Activated naive CD8-positive, alpha-beta T cell treated with anti-CD3 and anti-CD28 coated beads, Interleukin-2, amount 10 ng/mL, durations not matched to agents 7 days and 5 days (primary cell): ENCODE measurements at places on chromosomes 7 and 10.

GRCh38 chr10:97207756-97208346 lies 22.1 kb upstream of the SLIT1 start:
- DNase-seq: no peak

- DNase-seq: no peak
These were observed 1145.1 kb downstream of the CNTNAP2 start for GRCh38 chr7:147261693-147262092.

- DNase-seq: peak; percentile 50
These were observed 101.6 kb downstream of the CCSER2 start for GRCh38 chr10:84429926-84430520.

DNA sequence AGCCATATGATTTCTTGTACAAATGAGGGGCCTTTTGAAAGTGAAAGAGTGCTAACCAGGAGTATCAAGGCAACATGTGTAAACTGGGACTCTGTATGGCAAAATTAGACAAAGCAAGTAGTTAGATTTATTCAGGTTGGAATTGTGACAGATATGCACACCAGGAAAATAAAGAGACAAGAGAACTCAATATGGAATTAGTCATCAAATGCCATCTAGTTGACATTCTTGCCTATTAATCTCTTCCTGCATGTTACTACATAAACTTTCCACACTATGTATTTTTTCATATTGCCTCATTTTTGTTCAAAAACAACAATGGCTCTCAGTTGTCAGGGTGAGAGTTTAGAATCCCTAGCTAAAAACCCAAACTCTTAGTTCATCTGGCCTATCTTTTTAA lies 799.0 kb downstream of the NRG3 start:
- DNase-seq: no peak

DNA sequence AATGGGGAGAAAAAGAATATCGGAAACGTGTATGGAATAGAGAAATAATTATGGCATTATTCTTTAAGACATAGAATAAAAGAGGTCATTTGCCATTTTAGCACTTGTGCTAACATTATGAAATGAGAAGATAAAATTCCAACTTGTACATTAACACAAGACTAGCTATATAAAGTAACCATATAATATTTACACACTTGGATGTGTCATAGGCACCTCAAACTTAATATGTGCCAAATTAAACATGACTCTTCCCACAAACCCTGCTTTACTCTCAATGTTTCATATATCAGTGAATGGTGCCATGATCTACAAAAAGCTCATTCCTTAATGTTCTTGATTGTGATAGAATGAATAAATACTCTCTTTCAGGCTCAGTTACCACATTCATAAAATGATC lies 4.1 kb upstream of the MINDY3 start:
- no peak for DNase-seq

DNA sequence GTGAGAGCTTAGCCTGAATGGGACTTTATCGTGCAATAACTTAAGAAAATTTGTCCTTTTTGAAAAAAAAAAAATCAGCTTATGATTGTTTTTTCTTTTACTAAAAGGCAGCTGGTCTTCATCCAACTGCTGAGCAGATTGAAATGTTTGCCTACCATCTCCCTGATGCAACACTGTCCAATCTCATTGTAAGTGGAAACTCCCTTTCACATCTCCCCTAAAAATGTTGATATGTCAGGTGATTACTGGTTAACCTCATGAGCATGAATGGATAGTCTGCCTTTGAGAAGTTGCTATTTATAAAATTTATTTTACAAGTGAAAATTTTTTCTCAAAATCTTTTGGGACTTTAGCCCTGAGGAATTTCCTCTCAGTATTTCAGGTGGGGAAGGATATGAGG lies 17.8 kb upstream of the HKDC1 start:
- no peak for DNase-seq

DNA sequence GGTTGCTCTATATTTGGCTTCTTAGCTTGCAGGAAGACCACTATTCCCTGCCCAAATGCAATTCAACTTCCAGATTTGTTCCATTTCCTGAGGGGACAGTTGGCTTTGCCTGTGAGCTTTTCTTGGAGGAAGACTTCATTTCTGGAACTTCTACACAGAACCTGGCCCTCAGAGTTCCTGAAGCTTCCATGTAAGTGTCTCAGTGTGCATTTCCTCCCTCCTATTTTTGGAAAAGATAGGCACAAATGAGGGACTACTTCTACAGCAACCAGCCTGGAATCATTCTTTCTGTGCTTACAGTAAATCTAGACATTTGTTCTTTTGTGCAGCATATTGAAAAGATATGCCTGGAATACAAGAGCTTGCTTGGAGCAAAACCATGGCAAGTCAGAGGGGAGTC lies 164.3 kb downstream of the CREB5 start:
- no peak for DNase-seq

- DNase-seq: no peak
These were observed 37.1 kb downstream of the SKIDA1 start for GRCh38 chr10:21488246-21488956.

- DNase-seq: no peak
These were observed 373.3 kb upstream of the PRKCQ start for GRCh38 chr10:6953271-6953801.

- no peak for DNase-seq
These were observed 30.6 kb downstream of the WDR37 start for GRCh38 chr10:1086787-1087186.

- no peak for DNase-seq
These were observed 575.2 kb upstream of the TPK1 start for GRCh38 chr7:145411066-145411465.

GRCh38 chr10:110042181-110042580 lies 34.4 kb downstream of the ADD3 start:
- DNase-seq: no peak

DNA sequence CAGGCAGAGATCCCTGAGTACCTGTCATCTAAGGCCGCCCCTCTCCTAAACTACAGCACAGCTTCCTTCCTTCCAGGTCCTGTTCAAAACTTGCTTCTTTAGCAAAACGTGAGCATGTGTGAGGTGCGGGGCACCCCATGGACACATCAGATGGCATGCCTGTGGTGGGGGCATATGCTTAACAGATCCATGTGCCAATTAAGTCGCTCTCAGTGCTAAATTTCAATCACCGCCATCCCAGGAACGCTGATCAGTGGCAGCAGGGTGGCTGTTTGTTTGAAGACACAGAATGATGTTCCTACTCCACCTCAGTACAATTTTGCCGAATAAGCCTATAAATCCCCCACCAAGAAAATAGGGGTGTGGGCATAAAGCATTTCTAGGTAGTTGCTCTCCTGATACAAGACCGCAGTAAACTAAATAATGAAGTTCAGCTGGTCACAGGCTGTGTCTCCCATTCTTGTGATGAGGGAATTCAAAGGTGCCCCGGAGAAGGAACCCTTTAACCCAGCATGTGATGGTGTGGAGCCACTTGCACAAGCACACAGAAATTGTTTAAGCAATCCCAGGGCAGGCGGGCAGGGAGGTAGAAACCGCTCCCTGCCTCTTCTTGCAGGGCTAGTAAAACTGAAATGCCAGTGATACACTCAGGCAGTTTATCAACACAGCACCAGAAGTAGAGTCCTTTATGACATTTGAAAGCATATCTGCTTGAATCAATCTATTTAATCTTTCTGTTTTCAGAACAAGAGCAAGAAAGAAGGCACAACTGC lies 205.7 kb downstream of the SORCS1 start:
- DNase-seq: no peak

DNA sequence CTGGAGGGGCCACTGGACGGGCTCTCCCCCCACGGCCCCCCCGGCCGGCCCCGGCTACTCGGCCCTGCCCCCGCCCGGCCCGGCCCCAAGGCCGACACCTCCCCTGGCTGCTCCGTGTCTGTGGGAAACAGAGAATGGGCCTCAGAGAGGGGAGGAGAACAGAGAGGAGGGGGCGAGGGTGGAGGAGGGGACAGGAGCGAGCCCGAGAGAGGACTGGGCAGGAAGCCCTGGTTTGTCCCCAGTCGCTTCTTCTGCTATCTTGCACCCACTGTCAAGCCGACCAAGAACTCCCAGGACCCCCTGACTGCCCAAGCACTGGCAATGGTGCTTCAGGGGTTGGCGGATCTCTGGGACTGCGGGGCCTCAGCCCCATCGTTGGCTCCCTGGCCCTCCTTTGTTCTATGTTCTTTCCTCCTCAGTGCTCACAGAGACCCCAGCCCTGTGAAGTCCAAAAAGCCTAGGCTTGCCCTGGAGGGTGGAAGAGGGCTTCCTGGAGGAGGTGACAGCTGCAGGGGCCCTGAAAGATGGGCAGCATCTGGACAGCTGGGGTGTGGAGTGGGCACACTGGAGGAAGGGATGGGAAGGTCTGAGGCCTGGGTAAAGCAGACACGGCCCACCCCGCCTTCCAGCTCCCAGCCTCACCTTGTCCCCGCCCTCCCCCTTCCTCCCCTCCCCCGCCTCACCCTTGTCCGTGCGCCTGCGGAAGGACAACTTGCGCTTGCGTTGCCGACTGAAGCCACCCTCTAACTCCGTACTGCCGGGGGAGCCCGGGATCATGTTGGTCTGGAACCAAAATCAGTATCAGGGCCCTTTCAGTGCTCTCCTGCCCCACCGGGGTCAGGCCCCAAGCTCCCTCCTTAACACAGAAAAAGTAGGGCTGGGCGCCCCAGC lies 30.1 kb downstream of the KCNH2 start:
- peak; percentile 15 for DNase-seq

GRCh38 chr7:24980534-24981170 lies 674 bp upstream of the OSBPL3 start:
- peak; percentile 58 for DNase-seq

DNA sequence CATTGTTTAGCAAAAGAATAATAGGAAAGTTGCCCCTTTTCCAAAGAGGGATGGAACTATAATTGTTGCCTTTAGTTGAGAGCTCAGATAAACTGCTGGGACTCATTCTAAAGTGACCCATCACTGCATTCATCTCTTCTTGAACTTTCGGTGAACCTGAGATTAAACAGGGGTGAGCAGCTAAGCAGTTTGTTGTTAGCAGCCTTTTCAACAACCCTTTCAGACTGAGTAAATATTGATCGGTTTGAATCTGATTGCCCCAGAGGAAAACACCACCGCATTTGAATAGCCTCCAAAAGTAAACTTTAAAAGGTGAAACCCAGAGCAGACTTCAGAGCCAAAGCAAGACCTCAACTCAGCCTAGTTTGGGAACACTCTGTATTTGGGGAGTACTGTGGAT lies 4.7 kb downstream of the HOXA1 start:
- no peak for DNase-seq

DNA sequence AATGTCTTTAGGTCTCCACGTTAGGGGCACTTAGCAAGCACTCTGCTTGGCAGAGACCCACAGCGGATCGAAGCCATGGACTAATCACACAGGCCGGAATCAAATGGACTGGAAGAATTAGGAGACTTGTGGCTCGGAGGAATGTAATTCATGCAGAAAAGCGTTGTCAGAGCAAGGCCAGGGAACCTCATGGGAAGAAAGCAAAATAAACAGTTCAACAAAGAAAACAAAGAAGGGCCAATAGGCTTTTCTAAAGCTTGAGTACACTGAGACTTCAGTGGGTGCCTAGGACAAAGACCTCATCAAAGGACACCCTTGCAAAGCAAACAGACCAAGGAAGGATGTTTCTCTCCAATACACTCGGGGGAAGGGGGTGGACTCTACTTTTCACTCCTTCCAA lies 171.1 kb downstream of the GLI3 start:
- DNase-seq: no peak

DNA sequence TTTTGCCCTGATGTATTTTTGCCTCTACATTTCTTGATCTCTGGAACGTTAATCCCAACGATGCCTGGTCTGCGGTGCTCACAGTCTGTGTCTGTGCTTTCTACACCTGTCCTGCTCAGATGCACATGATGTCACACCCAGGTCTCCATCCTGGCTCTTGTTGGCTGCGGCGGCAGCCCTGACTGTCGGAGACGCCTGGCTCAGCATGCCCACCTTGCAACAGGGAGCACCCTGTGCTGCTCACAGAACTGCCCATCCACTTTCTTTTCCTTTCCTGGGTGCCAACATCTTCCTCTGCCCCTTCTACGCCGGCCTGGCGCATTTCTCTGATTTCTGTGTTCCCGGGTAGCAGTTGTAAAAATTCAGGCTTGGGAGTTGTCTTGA lies 106.2 kb downstream of the CUX1 start:
- no peak for DNase-seq

- no peak for DNase-seq
These were observed 42.8 kb downstream of the CTTNBP2 start for GRCh38 chr7:117830422-117830954.

- no peak for DNase-seq
These were observed 120.1 kb downstream of the PHTF2 start for GRCh38 chr7:77918676-77919075.

DNA sequence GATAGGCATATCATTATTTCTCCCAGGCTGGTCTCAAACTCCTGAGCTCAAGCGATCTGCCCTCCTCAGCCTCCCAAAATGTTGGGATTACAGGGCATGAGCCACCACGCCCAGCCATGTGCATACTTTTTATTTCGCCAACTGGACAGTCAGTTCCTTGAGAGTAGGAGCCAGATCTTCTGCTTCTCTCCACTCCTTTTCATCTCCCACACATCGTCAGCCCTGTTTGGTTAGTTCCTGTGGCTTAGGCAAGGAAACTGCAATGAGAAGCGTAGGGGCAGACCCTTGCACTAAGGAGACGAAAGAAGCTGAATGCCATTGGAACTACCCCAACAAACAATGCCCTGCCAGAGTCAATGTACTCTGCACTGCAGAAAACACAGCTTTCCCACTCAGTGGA lies 178.2 kb downstream of the TRIL start:
- no peak for DNase-seq

GRCh38 chr10:89563861-89564478 lies 28.6 kb upstream of the SLC16A12 start:
- no peak for DNase-seq

GRCh38 chr7:29194206-29194593 lies 375 bp upstream of the CHN2 start:
- no peak for DNase-seq

DNA sequence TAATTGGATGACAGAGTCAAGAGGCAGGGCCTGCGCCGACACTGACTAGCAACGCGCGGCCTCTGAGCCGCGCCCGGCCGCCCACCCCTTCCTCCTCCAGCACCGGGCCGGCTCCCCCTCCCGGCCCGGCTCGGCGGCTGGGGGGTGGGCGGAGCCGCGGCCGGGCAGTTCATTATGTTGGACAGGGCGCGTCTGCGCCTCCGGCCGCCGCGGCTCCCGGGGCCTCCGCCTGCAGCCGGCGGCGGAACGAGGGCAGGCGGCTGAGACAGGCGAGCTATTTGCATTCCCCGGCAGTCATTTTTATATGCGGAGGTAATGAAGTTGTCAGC lies 106.7 kb downstream of the SNX10 start:
- DNase-seq: peak; percentile 47

GRCh38 chr7:22979861-22980260 lies 34.1 kb downstream of the HYCC1 start:
- no peak for DNase-seq

- DNase-seq: no peak
These were observed 50.9 kb downstream of the MINDY3 start for GRCh38 chr10:15809450-15809849.
